ENCODE measurements at places on chromosomes 3 and 15. TPM values are rescaled to one million over a fixed set of nuclear protein-coding genes. Genes with fewer than 3 reads are reported as not detected.

DNA sequence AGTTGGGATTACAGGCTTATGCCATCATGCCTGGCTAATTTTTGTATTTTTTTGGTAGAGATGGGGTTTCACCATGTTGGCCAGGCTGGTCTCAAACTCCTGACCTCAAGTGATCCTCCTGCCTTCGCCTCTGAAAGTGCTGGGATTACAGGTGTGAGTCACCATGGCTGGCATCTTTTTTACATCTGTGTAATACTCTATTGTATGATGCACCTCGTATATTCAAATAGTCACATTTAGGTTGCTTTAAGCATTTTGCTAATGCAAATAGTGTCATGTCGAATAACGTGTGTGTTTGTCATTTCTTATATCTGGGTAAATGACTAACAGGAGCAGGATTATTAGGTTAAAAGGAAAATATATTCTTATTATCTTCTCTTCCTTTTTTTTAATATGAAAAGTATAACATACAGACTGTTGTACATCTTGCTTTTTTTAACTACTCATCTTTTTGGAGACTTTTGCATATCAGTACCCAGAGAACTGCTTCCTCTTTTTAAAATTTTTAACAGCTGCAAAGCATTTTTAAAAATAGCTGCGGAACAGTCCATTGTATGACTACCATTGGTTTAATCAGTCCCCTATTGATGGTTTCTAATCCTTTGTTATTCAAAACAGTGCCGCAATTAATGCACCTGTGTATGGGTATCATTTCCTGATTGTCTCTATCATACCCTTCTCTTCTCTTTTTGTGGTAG, 13.4 kb downstream of the SCAMP5 start:
- no peaks in the 10 kb centered on the region for H3K4me1 ChIP-seq
- no peak overlapping the region for H3K27ac ChIP-seq
- no peaks in the 10 kb centered on the region for H3K27me3 ChIP-seq
- no peak for DNase-seq
- peaks cover 14% of the 10 kb centered on the region for H3K36me3 ChIP-seq

DNA sequence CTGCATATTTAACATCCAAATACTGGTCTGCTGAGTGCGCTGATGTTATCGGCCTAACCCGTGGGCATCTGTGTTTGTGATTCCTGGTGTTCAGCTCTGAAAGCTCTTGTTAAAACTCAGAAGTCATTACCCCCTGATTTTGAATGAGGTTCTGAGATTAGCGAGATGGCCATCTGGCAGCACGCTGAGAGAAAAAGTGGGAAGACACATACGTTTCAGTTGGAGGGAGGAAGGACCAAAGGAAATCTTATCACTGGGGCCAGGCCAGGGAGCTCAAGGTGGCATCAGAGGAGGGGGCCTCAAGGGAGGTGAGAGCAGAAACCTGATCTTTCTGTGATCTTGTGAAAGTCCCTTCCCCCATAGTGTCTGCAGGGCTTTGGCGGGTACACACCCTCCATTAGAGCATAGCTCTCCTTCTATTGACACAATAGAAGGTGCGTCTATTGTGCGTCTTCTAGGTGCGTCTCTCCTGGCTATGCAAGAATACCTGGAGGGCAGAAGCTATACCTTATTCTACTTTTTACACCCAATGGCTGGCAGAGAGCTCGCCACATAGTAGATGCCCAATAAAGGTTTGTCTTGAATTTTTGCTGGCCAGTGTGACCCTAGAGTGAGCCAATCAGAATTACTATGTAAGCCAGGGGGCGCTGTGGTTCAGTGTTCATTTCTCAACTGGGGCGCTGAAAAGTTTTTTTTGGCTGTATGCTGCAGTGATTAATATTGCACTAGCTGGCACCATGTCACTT, 182.4 kb downstream of the SHQ1 start:
- H3K36me3 ChIP-seq, result no peaks in the 10 kb centered on the region
- no peaks in the 10 kb centered on the region for H3K27me3 ChIP-seq
- no peak overlapping the region for H3K27ac ChIP-seq
- peak; percentile 65 for DNase-seq
- no peak overlapping the region for H3K4me3 ChIP-seq

DNA sequence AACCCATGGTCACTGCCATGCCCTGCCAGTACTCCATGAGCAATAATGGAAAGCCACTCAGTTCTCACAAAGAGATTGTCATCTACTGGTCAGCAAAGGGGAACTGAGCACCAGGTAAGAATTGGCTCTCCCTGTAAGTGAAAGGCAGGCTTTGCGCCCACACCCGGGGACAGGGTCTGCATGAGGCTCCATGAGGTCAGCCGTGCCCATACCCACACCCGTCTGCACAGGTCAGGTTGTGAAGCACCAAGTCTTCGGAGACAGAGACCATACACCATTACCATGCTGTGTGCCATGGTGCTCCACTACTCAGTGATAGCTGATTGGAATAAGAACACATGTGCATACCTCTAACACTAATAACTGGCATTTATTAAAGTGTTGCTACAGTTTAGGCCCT, 322.9 kb downstream of the EPHB1 start:
- H3K27ac ChIP-seq, result no peak overlapping the region
- H3K36me3 ChIP-seq, result no peaks in the 10 kb centered on the region
- H3K4me1 ChIP-seq, result no peaks in the 10 kb centered on the region
- DNase-seq, result no peak
- no peaks in the 10 kb centered on the region for H3K27me3 ChIP-seq

DNA sequence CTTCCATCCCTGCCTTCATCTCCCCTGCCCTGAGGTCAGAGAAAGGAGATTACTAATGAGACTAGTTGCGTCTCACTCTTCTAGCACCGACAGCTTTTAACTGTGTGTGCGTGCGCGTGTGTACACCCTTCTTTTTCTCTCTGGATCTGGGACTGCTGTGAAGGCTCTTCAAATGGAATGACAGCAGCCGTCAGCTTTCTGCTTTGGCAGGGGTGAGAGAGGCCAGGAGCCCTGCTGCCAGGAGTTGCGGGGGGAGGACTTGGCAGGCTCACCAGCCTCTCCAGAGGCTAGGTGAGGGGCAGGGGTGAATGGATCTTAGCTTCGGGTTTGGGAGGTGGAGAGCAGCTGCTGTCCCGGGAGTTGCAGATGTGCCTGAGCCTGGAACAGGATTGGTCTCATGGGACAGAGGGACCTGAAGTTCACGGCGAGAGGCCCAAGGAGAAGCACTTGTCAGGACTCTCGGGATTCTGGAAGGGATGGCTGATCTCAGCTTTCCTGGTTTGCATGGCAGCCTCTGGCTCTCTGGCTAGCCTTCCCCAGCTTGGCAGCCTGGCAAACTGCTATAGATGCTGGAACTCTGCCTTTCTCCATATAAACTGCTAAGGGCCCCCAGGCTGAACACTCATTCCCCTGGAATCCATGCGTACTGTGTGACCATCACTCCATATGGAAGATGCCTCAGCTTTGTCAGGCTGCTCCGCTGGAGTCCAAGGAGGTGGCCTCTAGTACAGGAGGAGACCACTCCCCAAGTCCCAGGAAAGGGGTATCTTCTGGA, 16.6 kb downstream of the TEX264 start:
- DNase-seq, result no peak
- H3K4me1 ChIP-seq, result peaks cover 10% of the 10 kb centered on the region
- no peak overlapping the region for H3K27ac ChIP-seq
- H3K36me3 ChIP-seq, result no peaks in the 10 kb centered on the region

GRCh38 chr3:5221701-5222100, 34.2 kb downstream of the EDEM1 start:
- H3K36me3 ChIP-seq, result peaks cover 11% of the 10 kb centered on the region
- no peak for DNase-seq
- H3K4me1 ChIP-seq, result peaks cover 51% of the 10 kb centered on the region
- no peaks in the 10 kb centered on the region for H3K27me3 ChIP-seq
- no peak overlapping the region for H3K4me3 ChIP-seq
- no peak overlapping the region for H3K27ac ChIP-seq

- H3K27me3 ChIP-seq, result no peaks in the 10 kb centered on the region
- DNase-seq, result no peak
- H3K4me3 ChIP-seq, result no peak overlapping the region
- peaks cover 3% of the 10 kb centered on the region for H3K4me1 ChIP-seq
These were observed 66.9 kb upstream of the FGF12 start for GRCh38 chr3:192794216-192794615.

GRCh38 chr3:47004369-47005211, 25.1 kb downstream of the NBEAL2 start:
- H3K4me3 ChIP-seq, result no peak overlapping the region
- H3K4me1 ChIP-seq, result 0 out of 2 replicates have a peak, but pooled peaks cover 3% of the 10 kb centered on the region
- no peak overlapping the region for H3K27ac ChIP-seq

- peaks cover 4% of the 10 kb centered on the region for H3K4me1 ChIP-seq
- no peak overlapping the region for H3K27ac ChIP-seq
These were observed 109.7 kb upstream of the GADL1 start for GRCh38 chr3:31004025-31004678.

DNA sequence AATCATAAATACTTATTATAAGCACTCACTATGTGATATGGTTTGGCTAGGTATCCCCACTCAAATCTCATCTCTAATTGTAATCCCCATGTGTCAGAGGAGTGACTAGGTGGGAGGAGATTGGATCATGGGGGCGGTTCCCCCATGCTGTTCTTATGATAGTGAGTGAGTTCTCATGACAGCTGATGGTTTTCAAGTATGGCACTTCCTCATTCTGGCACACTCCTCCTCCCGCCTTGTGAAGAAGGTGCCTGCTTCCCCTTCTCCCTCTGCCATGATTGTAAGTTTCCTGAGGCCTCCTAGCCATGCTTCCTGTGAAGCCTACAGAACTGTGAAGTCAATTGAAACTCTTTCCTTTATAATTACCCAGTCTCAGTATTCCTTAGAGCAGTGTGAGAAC, 53.3 kb upstream of the CHMP2B start:
- H3K27me3 ChIP-seq, result no peaks in the 10 kb centered on the region
- no peak overlapping the region for H3K4me3 ChIP-seq
- no peaks in the 10 kb centered on the region for H3K36me3 ChIP-seq
- no peak overlapping the region for H3K27ac ChIP-seq

- no peak overlapping the region for H3K4me3 ChIP-seq
- no peak for DNase-seq
- no peaks in the 10 kb centered on the region for H3K36me3 ChIP-seq
These were observed 63.3 kb downstream of the WNT5A start for GRCh38 chr3:55423782-55424181.

- 0 out of 2 replicates have a peak overlapping the region, but pooled peaks have one; percentile 82 for H3K27ac ChIP-seq
- H3K36me3 ChIP-seq, result no peaks in the 10 kb centered on the region
- H3K27me3 ChIP-seq, result no peaks in the 10 kb centered on the region
- H3K4me3 ChIP-seq, result no peak overlapping the region
- H3K4me1 ChIP-seq, result peaks cover 18% of the 10 kb centered on the region
- DNase-seq, result no peak
These were observed 212.2 kb downstream of the LPP start for GRCh38 chr3:188365988-188366698.

DNA sequence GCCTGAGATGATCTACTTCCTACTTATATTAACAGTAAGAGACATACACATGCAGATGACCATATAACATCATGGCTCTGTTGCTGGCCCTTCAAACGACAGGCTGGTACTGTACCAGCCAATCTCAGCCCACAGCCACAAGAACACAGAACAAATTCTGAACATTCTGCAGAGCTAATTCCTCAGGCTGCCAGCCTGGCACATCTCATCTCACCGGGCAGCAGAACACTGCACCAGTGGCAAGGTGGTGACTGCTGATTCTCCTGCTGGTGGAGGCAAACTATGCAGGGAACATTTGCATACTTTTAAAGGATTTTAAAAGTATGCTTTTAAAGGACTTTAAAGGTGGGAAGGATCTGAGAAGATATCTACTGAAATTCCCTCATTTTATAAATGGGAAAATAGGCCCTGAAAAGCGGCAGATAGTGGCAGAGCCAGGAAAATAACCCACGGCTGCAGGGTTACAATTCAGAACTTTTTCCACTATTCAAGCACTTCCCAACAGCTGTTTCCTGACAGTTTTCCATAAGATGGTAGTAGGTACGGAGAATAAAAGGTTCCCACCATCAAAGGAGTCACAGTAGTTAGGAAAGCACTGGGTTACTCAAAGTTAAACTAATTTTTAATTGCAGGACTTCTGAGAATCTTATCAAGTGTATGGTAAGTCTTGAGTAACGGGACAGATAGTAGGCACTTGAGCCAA, 37.3 kb downstream of the SUMF1 start:
- peaks cover 22% of the 10 kb centered on the region for H3K36me3 ChIP-seq
- no peak for DNase-seq
- no peak overlapping the region for H3K27ac ChIP-seq

GRCh38 chr15:41603941-41604911, 45.2 kb downstream of the TYRO3 start:
- no peaks in the 10 kb centered on the region for H3K27me3 ChIP-seq
- peak; percentile 79 for DNase-seq
- no peak overlapping the region for H3K27ac ChIP-seq
- H3K4me3 ChIP-seq, result peak overlapping the region; percentile 46
- H3K4me1 ChIP-seq, result peaks cover 7% of the 10 kb centered on the region

- no peak for DNase-seq
- no peak overlapping the region for H3K4me3 ChIP-seq
- H3K27me3 ChIP-seq, result no peaks in the 10 kb centered on the region
- H3K4me1 ChIP-seq, result no peaks in the 10 kb centered on the region
These were observed 307.1 kb downstream of the RAP2B start for GRCh38 chr3:153469162-153469561.

DNA sequence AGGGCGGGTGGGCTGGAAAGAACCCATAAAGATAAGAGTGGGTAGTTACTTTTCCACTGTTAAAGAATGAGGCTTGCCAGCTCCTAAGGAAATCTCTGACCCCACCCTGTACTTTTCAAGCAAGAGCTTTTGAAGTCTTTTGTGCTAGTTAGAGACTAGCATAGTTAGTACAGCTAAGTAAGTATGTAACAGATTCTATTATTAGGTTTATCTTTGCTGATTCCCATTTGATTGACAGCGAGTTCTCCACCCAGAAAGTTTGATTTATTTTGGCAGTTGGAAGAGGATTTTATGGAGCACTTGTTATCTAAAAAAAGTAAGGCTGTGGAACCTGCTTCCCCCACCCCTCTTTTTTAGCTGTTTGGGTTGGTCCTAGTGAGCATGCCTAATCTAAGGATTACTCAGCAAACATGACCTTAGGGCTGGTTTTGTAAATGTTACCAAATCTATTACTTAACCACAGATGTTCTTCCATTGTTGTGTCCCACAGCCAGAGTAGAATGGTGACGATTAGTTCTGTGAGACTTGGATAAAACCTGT, 57.6 kb downstream of the FNDC3B start:
- no peak for DNase-seq
- H3K36me3 ChIP-seq, result no peaks in the 10 kb centered on the region
- no peak overlapping the region for H3K27ac ChIP-seq
- H3K27me3 ChIP-seq, result no peaks in the 10 kb centered on the region

- DNase-seq, result no peak
- H3K4me3 ChIP-seq, result no peak overlapping the region
- no peak overlapping the region for H3K27ac ChIP-seq
- no peaks in the 10 kb centered on the region for H3K36me3 ChIP-seq
- H3K4me1 ChIP-seq, result no peaks in the 10 kb centered on the region
These were observed 302.1 kb upstream of the TPRG1 start for GRCh38 chr3:188869628-188870027.

GRCh38 chr3:104521606-104522336, 844.9 kb upstream of the ALCAM start:
- H3K36me3 ChIP-seq, result peaks cover 17% of the 10 kb centered on the region
- H3K4me1 ChIP-seq, result peaks cover 59% of the 10 kb centered on the region
- no peak for DNase-seq
- peak overlapping the region; percentile 84 for H3K27ac ChIP-seq

Gene UCN2
- total RNA-seq, result 0.46 TPM

Gene CADPS
- 7.5 TPM for total RNA-seq

Gene PLSCR1
- total RNA-seq, result 48.1 TPM

Gene TMEM40
- not detected for total RNA-seq

Gene MKRN3
- not detected for total RNA-seq

Gene CD80
- not detected for total RNA-seq

Data from WTC11 (cell line).